ENCODE measurements at places on chromosomes 11 and 22. TPM values are rescaled to one million over a fixed set of nuclear protein-coding genes. Genes with fewer than 3 reads are reported as not detected.

Gene TSSK2
- not detected for total RNA-seq

Gene TMEM191B
- total RNA-seq, result 1.2 TPM

DNA sequence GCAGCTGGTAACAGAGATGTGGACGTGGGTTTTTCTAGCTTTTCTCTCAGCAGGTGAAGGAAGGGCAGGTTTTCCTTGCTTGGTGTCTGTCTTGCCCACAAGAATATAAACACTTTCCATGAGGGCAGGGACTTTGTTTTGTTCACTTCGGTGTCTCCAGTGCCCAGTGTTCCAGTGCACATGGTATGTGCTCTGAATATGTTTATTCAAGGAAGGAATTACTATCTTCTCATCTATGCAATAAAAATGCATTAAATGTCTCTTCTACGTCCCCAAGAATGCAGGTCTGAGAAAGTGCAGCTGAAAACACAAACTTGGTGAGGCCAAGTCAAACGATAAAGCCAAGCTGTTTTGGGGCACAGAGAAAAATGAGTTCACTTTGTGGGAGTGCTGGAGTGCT is 56.3 kb upstream of the PLET1 start:
- DNase-seq, result no peak

DNA sequence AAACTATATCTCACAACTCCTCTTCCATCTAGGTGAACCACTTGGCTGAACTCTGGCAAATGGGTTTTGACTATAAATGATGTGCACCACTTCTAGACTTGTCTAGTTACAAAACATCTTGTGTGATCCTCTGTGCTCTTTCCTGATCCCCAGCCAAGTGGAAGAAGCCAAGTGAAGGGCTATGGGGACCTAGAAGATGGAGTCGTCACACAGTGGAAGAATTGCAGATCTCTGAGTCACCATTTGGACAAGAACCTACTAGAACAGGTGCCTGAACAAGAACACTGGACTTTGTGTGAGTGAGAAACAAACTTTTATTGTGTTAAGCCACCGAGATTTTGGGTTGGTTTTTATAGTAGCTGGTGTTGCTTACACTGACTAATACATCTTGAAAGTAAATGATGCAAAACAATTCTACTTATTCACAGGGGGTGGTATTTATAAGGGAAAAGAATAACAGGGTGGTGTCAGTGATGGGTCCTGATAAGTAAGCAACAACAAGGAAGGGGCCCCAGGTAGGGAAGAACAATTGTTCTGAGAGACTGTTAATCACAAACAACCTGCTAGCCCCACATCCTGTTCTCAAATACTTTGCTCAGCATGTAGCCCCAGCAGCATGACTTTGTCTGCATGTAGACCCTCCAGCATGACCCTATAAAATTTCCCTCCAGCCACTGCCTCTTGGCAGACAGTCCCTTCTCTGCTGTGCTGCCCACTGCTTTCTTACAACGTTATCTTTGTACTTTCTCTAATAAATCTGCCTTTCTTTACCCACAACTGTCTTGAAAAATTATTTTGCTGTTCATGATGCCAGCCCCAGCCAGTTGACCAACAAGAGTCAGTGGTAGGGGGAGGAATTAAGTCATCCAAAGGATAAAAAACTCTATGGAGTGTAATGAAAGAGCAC is 280.7 kb upstream of the PLET1 start:
- DNase-seq, result no peak

Measured in H1 (cell line).